ENCODE measurements at places on chromosomes 16 and 17.

DNA sequence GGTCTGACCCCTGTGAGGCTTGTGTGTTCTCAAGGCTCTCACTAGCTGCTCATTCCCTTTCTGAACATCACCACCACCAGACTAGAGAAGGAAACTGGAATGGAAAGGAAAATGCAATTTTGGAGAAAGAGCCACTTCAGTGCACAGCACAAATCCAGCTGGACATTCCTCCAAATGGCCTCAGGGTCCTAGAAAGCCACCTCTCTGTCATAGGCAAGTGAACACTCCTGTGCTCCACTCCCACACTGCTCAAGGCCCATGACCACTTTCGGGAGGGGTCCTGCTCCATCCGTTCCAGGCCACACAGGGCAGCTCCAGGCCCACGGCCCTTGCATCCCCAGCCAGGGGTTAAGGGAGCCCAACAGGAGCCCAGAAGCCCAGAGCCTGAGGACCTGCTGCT lies 2.6 kb downstream of the LRRC75A start:
- DNase-seq: no peak

DNA sequence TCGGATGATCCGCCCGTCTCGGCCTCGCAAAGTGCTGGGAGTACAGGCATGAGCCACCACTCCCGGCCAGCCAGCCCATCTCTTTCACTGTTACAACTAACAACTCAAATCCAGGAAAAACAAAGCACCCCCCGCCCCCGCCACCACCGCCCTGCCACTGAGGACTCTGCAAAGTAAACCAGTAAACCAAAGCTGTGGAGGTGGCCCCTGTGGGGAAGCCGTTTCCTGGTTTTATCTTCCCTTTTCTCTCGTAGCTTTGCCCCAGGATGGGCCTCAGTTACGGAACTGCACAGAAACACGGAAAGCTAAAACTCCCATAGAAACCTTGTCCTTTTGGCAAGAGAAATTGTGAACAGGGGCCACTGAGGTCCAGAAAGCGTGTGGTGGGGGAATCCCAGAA lies 17.5 kb downstream of the CHMP6 start:
- no peak for DNase-seq

DNA sequence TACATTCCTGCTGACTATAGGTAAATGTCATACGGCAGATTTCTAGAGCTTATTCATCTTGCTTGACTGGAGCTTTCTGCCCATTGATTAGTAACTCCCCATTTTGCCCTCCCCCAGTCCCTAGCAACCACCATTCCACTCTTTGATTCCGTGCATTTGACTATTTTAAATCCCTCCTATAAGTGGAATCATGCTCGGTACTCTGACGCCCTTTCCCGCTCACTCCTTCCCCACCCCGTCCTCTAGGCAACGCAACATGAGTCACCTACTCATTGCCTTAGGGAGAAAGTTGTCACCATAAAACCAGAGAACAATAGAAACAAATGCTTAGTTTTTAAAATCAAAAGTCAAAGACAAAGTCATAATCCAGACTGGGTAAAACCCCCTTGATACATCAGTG lies 45.5 kb upstream of the RBBP6 start:
- no peak for DNase-seq

- DNase-seq: no peak
Observed at GRCh38 chr16:66751053-66751302, 431 bp downstream of the DYNC1LI2 start.
